ENCODE measurements at places on chromosomes 13 and 19.

GRCh38 chr19:16088351-16089009 is 12.2 kb downstream of the TPM4 start:
- DNase-seq: no peak

GRCh38 chr19:16897029-16897855 is 8.4 kb downstream of the F2RL3 start:
- peak; percentile 23 for DNase-seq

DNA sequence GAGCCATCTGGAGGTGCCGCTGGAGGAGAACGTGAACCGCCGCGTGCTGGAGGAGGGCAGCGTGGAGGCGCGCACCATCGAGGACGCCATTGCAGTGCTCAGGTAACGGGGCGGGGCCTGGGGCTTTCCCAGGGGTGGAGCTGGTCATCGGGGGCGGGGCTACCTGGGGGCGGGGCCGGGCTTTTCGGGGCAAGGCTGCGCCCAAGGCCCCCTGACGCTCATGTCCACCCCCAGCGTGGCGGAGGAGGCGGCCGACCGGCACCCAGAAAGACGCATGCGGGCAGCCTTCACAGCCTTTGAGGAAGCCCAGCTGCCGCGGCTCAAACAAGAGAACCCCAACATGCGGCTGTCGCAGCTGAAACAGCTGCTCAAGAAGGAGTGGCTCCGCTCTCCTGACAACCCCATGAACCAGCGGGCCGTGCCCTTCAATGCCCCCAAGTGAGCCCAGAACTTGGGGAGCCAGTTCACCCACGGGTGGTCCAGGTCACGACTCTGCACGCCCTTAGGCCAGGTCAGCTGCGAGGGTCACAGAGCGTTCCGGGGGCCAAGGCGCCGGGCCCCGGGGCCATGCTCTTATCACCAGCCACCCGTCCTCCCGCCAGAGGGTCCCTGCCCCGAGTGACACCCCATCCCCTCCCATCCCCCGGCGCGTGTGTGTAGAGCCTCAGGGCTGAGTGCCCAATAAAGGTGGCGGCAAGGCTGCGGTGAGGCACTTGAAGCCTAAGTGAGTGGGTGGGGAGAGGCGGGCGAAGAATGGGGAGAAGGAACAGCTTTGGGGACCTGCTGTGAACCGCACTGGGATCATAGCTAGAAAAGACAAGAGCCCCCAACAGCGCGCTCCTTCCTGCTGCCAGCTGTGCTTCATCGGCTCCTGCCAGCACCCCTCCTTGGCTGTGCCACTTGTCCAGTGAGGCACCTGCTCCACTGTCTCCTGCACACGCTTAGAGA is 10.7 kb downstream of the CCDC124 start:
- no peak for DNase-seq

DNA sequence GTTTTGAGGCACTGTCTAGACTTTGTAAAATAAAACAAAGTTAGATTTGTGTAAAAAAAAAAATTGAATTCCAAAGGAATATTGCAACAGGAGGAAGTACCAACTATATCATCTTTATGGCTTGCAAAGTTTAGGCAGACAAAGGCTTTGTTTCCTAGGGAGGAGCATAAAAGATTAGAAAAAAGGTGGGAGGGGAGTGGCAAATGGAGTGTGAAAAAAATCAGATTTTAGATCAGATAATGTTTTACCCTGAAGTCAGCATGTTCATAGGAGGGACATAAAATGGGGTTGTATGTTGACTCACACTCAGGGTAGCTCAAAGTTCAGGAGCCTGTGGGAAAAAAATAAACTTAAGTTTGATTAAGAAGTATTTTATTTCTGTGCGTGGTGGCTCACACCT is 3.7 kb downstream of the ZNF85 start:
- no peak for DNase-seq

DNA sequence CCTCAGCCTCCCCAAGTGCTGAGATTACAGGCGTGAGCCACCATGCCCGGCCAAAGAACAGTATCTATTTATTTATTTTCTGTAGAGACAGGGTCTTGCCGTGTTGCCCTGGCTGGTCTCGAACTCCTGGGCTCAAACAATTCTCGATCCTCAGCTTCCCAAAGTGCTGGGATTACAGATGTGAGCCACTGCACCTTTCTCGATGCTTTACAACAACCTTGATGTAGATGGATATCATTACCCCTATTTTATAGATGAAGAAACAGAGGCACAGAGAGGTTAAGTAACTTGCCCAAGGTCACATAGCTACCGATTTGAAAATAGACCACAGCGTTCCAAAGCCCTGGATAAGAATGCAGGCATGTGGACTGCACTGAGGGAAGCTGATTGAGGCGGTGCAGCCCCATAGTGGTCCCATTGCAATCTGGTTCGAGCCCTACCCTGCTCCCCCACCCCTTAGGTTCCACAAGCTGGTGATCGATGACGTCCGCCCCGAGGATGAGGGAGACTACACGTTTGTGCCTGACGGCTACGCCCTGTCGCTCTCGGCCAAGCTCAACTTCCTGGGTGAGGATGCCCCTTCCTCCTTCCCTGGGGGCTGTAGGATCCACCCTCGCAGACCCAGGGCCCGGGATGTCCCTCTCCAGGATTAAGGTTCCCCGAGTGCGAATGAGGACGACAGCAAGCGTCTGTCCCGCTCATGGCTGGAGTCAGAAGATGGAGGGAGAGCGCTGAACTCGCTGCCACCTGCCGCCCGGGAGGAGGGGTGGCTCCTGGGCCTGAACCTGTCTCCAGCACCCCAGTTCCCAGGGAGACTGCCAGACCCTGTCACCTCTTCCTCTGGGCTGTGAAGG is 17.9 kb downstream of the MYBPC2 start:
- no peak for DNase-seq

GRCh38 chr19:4376991-4377781 is 23.2 kb downstream of the SH3GL1 start:
- DNase-seq: no peak

DNA sequence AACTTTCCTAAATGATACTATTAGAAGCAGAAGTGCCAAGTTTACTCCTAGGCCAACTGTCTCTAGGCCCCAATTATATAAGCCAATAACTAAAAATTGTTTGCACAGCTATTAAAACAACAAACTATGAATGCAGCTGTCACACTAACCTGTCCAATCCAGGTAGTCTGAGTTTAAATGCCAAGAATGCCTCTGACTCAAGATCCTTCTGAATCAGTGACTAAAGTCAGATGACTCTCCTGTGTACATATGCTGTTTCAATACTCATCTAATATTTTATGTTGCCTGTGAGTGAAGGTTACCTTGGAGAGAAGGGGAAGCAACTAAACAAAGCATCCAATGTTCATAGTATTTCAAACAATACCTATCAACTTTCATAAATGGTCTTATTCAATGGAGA is 257.0 kb downstream of the ENOX1 start:
- DNase-seq: no peak

- DNase-seq: no peak
Measured at GRCh38 chr19:3830621-3831589, 37.9 kb downstream of the ZFR2 start.

DNA sequence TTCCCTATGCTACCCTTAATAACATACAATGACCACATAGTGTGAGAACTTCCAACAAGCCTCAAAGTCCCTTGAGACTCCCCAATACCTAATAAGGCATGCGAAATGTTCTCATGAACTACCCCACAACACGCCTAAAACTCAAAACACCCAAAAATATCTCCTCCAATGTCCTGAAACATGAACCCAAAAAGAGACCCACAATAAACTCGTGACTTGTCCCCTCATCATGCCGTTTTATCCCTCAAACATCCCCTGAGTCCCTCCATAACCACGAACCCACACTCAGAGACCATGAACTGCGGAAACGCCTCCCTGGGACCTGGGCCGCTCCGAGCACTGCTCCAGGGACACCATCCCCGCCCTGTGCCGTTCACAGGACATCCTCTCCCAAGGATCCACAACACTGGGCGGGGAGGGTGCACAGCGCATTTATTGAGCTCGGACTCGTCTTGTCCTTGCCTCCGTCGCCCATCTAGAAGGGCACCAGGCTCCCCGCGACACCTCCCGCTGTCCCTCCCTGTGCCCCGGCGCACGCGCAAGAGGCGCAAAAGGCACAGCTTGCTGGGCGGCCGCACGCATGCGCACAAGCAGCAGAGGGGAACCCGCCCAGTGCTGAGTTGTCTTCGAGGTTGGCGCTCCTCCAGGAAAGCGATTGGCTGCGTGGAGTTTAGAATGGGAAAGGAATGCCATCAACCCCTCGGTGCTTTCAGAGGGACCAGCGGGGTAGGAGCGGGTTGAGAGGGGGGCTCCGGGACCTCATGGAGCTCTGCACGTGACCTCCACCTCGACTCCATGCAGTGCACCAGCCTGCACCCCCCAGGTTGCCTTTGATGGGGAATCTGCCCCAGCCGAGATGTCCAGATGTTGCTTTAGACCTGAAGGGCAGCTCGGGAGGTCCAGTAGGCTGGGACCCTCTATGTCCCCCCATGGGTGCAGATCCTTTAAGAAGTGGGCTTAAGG is 8.8 kb downstream of the FXYD3 start:
- peak; percentile 74 for DNase-seq

- DNase-seq: no peak
Measured at GRCh38 chr19:31350033-31350692, 927 bp upstream of the TSHZ3 start.

GRCh38 chr19:9709305-9709704 is 34.4 kb upstream of the ZNF562 start:
- DNase-seq: no peak

- no peak for DNase-seq
Measured at GRCh38 chr19:16185768-16186123, 536 bp downstream of the FAM32A start.

GRCh38 chr19:53649746-53650593 is 18.2 kb downstream of the DPRX start:
- DNase-seq: no peak

DNA sequence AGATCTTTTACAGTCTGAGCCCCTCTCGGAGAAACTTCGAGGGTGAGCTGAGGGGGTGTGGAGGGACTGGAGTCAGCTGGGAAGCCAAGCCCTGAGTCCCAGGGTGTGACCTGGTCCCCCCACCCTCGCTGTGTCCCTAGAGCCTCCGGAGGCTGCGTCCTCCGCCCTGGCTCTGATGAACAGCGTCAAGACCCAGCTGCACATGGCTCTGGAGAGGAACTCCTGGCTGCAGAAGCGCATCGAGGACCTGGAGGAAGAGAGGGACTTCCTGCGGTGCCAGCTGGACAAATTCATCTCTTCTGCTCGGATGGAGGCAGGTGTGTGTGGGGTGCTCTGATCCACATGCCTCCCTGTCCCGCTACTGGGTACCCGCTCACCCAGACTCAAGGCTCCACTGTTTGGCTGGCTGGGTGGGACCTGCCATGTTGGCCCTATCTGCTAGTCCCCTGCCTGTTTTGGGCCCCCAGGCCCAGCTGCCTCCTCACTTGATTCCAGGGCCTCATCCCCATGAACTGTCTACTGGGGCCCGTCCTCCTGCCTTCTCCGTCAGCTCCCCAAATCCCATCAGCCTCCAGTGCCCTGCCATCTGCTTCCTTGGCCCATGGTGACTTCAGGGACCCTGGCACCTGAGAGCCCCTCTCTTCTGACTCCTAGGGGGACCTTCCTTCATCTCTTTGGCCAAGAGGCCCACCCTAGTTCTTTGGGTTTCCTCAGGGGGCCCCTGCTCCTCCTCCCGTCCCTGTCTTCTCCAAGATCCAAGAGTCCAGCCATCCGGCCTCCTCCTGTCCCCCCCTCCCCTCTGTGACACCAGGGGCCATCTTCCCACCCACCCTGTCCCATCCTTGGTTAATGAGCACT is 1.5 kb downstream of the CCDC106 start:
- no peak for DNase-seq

- DNase-seq: no peak
Measured at GRCh38 chr13:41411522-41411921, 45.8 kb upstream of the RGCC start.

- DNase-seq: no peak
Measured at GRCh38 chr13:38519229-38519911, 167.5 kb upstream of the FREM2 start.

DNA sequence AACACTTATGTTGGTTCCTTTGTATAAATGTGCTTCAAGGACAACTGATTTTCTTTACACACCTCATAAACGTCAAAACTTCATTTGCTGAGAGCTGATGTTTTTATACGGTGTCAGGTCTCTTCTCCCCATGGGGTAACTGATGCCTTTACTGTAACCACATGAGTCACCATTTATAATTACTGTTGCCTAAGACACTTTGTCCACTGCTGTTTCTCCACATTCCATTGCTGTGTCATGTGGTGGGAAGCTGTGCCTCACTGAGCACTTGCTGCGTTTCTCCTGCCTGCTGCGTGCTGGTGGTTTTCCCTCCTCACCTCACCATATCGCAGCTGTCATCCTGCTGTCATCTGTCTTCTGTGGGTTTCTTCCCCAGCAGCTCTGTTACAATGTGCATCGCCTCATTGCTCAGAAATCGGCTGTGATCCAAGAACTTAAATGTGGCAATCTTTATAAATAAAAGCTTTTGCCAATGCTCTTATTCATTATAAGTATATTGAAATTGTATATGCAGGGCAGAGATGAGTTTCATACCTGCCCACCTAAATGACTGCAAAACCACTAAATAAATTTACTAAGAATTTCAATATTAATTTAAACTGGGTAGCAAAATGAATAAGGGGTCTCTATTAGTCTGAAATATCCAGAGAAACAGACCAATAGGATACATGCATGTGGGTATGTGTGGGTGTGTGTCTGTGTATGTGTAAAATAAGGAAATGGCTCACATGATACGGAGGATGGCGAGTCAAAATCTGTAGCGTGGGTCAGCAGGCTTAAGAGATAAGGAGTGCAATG is 547.0 kb upstream of the SLITRK5 start:
- no peak for DNase-seq

GRCh38 chr19:15015946-15016542 is 33.2 kb upstream of the CASP14 start:
- DNase-seq: no peak

- no peak for DNase-seq
Measured at GRCh38 chr19:46394402-46394797, 19.0 kb downstream of the CCDC8 start.

- no peak for DNase-seq
Measured at GRCh38 chr13:76455960-76456359, 430.2 kb downstream of the KCTD12 start.

DNA sequence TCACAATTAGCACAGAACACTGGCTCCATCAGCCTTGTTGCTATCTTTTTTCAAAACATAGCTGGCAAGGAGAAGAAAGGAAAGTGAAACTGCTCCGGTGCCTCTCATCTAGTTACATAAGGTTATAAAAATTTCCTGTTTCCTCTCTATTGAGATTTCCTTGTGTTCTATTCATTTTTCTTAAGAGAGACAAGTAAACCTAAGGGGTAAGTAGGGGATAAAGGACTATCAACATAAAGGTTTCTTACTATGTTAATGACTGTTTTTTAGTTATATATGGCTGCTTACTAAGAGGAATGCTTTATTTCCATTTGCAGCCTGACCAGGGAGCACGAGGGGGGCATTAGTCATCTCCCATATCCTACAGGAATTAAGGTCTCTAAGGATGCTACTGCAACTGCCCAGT is 73.2 kb upstream of the MLNR start:
- DNase-seq: no peak

GRCh38 chr13:98648686-98649085 is 71.8 kb upstream of the STK24 start:
- no peak for DNase-seq

GRCh38 chr13:74561155-74561554 is 427.0 kb upstream of the KLF12 start:
- DNase-seq: no peak
